Amniotic epithelial cell (primary cell): ENCODE measurements at places on chromosomes 6 and 20.
A peak's percentile ranks its signal among the peaks of the same experiment; 100 is the strongest.

DNA sequence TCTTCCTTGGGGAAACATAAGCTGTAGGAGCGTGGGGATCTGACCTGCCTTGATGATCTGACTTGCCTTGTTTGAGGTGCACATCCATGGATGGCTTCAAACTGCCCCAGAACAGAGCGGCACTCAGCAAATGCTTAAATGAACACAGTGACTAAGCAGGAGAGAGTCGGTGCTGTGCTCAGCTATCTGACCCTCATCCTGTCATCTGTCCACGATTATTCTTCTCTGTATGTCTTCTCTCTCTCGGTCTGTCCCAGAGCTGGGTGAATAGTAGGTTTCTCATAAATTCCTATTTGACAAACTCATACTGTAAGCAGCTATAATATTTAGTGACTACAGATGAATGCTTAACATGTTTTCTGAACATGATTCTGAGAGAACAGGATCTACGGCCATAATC lies 37.3 kb downstream of the TRAM2 start:
- peak; percentile 57 for DNase-seq

GRCh38 chr20:1891263-1892118 lies 3.7 kb upstream of the SIRPA start:
- no peak for DNase-seq

DNA sequence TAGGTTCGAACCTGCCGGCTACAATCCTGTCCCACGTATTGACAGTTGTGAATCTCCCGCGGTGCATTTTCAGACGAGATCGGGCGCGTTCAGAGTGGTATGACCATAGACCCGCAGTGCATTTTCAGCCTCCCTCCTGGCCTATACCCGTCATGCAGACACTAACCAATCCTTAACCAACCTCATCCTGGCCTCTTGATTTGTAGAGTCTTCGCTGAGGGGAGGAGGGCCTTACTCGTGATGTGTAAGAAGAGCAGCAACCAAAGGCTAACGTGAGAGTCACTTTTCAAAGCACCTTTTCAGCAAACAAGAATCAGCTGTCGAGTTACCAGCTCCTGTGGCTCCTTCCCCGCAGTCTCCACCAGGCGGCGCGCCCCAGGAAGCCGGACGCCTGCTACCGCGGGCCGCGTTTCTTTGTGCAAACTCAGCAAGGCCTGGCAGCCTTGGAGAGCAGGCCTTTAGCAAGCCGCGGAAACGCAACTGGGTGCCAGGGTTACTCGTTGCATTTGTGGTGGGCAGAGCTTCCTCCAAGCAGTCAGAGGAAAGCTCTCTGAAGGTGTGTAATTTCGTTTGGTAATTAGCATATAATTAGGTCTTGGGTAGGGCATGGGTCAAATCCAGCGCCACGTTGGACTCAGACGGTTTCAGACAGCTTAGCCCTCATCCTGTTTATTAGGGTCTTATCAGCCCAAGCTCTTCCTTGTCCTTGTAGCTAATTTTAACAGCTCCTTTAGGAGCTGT lies 139.8 kb downstream of the OR2B2 start:
- DNase-seq = peak; percentile 89

DNA sequence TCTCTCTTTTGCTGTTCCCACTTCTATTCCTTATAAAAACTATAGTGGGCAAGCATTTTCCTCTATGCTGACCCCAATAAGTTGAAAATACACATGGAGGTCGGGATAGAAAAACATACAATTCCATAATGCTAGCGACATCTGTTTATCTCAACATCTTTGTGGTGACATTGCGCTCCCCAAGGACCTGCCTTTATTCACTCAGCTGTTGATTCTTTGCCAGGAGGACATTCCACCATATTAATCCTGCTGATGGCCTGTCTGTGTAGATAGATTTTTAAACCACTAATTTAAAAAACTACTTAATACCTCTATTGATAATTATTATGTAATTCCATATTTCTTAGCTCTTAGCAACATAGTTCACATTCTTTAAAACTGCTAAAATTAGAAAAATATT lies 555.3 kb upstream of the MAP3K7 start:
- no peak for DNase-seq

- peak; percentile 76 for DNase-seq
Observed at GRCh38 chr20:50691573-50692551, 520 bp upstream of the RIPOR3 start.

DNA sequence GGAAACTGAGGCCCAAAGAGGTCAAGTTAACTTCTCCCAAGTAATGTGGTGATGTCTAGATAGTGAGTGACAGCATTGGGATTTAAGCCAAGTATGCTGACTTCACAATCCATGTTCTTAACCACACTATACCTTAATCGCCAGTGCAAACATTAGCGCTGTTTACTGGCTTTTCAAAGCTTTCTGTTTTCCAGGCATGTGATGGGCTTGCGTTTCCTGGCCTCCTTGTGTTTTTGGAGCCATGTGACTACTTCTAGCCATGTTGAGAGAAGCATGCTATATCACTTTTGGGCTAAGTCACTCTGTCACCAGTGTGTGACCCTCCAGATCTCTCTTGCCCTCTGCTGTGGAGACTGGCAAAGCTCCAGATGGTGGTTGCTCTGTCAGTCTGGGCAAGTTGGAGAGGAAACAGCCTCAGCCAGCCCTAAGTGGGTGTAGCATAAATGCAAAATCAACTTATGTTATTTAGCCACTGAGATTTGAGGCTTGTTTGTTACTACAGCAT lies 76.9 kb downstream of the ANKRD6 start:
- peak; percentile 6 for DNase-seq

DNA sequence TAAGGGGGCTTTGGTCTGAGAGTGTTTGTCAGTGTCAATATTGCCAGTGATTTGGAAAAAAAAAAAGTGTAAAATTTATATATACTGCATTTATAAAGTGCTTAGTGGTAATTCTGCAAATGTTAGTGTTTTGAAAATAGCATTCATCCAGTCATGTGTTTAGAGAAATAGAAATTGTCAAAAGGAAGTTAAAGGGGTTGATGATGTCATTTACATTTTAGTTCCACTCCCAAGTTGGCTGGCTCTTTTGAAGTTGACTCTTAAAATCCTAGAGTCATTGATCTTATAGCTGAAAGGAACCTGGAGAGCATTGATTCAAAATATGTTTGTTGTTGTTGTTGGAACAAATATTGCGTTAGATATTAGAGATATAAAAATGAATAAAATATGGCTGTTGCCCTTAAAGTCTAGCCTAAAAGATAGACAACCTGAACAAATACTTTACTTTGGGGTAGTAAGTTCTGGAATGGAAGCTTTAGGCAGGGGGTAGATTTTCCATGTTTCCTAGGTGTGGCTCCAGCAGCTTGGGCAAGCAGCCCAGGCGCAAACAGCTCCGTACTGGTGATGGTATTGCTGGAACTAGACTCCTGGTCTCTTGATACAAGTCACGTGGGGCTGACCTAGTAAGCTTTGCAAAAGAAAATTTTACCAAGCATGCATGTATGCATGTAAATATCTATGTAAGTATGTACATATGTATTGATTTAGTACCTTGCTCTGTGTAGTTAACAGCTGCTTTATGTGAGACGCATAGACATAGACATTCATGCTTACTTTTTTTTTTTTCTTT lies 46.3 kb downstream of the HIVEP1 start:
- DNase-seq = no peak

- DNase-seq = no peak
Observed at GRCh38 chr6:45386501-45386900, 8.8 kb upstream of the SUPT3H start.

DNA sequence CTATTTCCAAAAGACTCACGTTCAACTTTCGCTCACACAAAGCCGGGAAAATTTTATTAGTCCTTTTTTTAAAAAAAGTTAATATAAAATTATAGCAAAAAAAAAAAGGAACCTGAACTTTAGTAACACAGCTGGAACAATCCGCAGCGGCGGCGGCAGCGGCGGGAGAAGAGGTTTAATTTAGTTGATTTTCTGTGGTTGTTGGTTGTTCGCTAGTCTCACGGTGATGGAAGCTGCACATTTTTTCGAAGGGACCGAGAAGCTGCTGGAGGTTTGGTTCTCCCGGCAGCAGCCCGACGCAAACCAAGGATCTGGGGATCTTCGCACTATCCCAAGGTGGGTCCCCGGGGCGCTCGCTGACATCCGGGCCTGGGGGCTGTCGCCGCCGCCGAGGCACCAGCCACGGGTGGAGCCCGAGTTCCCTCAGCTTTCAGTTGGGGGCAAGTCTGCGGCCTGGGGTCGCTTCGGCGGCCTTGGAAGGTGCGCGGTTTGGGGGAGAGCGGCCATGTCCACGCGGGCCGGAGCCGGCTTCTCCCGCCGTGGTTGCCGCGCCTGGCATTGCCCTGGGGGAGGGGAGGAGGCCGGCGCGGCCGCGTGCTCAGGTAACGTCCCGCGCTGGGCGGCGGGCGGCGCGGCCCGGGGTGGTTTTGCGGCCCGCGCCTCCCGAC lies 429 bp downstream of the AMD1 start:
- DNase-seq = no peak

DNA sequence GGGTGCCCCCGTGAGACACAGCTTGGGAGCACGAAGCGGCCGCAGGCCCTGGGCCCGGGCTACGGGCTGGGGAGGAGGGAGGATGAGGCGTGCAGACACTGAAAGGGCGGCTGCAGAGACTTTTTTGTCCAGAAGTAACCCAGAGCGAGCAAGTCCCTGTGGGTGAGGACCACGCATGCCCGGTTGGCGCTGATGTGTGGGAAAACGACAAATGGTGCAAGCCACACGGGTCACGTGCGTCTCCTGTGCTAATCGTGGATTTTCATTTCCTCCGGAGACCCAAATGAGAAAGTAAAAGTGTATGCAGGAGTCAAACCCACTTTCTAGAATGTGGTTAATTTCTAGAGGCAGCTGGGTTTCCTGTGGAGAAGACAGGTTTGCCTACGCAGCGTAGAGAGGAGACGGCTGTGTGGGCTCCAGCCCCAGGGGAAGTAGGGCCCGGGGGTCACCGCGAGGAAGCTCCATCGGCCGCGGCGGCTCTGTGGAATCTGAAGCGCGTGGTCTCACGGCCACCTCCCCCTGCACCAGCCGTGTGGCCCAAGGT lies 19.0 kb downstream of the DLL1 start:
- DNase-seq = no peak

- DNase-seq = no peak
Observed at GRCh38 chr6:7249946-7250643, 62.9 kb downstream of the SSR1 start.

- DNase-seq = no peak
Observed at GRCh38 chr20:44360221-44360620, 4.7 kb downstream of the HNF4A start.

- DNase-seq = peak; percentile 60
Observed at GRCh38 chr20:63224412-63225081, 8.6 kb upstream of the YTHDF1 start.

DNA sequence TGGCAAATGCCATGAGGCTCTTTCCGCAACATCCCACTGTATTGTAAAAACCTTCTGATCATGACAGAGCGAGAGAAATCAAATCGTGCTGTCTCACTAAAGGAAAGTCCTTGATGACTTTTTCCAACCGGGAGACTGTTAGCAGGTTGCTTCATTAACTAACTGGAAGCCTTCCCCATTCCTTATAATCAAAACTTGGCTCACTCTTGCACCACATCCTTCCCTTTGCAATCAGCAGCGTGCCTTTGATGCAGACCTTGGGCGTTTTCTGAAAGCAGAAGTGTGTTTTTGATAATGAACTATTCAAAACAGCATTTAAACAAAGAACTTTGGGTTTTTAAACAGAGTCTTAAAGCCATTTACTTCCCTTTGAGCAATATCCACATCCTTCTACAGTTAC lies 96.2 kb upstream of the CNR1 start:
- DNase-seq = no peak

DNA sequence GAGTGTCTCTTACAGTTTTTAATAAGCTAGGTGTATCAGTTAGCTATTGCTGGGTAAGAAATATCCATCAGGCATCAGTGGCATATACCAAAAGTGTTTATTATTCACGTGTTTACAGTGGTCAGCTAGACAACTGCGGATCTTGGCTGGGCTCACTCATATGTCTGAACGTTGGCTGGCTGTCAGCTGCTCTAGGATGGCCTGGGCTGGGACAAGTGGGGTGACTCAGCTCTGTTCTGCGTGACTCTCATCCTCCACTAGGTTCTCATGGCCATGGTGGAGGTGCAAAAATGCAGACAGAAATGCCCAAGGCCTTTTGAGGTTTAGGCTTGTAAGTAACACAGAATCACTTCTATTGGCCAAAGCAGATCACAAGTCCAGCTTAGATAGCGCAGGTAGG lies 22.0 kb downstream of the ZNF341 start:
- peak; percentile 9 for DNase-seq

DNA sequence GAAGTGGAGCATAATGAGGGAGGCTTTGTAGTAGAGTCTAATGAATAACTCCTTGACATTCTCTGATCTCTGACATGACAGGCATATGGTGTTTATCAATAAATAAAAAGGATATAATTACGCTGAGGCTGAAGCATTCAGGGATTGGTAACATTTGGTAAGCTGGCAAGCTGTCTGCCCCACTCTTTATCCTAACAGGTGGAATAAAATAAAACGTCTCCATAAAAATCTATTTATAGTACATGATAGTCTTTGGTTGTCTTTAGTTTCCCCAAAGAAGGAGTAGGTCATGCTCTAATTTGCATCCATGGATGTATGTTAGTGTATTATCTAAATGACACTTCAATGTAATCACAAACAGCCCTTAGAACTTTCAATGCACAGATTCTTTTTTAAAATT lies 30.9 kb upstream of the RBM24 start:
- DNase-seq = no peak

- no peak for DNase-seq
Observed at GRCh38 chr20:4887586-4887985, 113.7 kb downstream of the SLC23A2 start.
